Testis (tissue), 5 donors: ENCODE measurements at places on chromosomes 6 and 20.

DNA sequence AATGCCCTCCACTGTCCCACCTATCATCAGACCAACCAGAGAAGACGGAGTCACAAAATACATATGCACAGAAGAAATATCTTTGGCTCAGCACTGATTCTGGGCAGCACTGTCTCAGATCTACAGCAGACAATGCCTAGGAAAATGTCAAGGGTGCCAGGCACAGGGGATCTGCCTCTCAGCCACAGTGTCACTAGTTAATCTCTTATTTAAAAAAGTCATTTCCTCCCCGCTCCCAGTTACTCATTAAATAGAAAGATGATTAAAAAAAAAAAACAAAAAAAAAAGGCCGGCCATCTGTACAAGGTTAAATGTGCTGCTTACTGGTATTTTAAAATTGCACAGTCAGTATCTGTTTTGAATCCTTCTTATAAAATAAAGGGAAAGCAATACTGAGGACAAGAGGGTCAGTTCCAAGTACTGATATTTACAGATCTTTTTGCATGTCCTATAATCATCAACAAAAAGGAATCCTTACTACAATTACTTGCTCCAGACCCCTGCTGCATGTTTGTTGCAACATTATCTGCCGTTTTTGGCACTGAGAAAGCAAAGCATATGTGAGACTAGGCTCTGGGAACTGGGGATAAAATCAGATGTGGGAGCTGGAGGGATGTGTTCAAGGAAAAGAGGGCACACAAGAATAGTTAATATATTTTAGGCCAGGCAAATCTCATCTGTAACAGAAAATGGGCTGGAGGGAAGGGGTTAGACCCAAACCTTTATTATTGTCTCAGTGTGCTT, 299.3 kb downstream of the KIF16B start:
- DNase-seq = no peak

DNA sequence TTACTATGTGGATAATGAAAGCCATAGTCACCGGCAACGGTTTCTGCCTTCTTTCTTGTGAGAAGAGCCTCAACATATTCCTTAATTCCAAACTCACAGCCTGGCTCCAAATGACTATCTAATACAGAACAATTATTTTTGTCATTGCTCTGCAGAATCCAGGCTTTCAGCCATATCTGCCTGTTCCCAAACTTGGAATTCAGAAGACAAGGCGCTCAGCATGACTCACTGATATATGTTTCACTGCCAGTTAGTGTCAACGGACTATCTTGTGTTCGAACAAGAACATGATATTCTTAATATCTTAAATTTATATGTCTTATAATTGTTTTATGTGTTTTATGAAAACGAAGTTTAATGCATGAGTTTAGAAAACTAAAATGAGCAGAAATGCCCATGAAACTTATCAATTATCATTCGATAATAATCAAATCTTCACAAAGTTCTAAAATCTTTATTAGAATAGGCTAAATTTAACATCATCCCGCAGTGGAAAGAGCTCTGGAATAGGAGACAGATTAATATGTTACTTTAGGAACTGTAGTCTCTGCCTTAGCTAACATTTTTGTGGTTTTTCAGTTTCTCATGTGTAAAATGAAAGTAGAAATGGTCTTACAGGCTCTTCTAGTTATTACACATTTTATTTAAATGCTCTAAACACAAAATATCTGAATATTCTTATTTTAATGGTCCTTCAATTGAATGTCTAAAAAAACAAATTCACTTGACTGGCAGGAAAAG, 669.3 kb upstream of the GJE1 start:
- peak; percentile 21 for DNase-seq

GRCh38 chr6:139967497-139967896, 593.0 kb upstream of the CITED2 start:
- no peak for DNase-seq

DNA sequence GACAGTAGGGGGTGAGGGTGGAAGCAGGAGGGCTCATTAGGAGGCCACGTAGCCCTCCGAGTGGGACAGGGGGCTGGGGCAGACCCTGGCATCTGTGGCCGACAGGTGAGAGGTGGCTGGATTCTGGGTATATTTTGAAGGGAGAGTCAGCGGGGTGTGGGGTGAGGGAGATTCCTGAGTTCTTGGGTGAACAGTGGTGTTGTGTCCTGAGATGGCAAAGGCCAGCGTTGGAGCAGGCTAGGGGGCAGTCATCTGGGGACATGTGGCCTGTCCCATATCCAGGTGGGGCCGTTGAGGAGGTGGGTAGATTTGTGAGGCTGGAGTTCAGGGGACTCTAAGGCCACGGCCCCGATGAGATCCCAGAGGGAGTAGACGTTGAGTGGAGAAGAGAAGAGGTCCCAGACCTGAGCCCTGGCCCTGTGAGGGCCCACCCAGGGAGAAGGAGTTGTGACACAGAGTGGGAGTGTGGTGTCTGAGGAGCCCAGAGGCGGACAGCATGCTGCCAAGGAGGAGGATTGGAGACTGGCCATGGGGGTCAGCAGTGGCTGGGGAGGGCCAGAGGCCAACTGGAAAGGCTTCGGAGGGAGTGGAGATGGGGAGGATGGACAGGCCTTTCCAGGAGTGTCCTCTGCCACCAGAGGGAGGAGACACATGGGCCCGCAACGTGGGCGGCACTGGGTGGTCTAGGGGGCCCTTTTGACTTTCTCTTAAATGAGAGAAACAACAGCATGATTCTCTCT, 19.6 kb downstream of the PACSIN1 start:
- no peak for DNase-seq

DNA sequence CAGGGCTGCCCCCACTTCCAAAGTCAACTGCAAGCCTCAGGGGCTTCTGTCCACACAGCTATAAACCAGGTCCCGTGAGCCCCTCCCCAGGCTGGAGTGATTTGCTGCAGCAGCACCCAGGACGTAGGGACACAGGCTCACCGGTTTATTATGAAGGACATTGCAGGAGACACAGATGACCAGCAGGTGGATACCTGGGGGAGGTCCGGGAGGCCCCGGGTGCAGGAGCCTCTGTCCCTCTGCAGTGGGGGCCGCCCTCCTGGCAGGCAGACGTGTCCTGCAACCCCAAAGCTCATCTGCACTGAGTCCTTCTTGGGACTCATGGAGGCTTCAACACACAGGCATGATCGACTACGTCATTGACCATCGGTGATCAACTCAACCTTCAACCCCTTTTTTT, 14.5 kb upstream of the NTSR1 start:
- no peak for DNase-seq

DNA sequence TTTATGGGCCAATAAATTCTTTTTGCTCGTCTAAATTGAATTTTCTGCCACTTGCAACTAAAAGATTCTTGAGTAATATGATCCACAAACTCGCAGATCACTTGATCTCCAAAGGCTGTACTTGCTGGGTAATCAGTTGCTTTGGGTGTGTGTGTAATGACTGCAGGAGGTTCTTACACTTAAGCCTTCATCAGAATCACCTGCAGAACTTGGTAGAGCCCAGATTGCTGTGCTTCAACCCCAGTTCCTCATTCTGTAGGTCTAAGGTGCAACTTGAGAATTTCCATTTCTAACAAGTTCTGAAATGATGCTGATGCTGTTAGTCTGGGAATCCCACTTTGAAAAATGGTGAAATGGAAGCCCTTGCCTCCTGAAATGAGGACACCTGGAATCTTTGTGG, 12.9 kb upstream of the FKBP1A start:
- DNase-seq = no peak

DNA sequence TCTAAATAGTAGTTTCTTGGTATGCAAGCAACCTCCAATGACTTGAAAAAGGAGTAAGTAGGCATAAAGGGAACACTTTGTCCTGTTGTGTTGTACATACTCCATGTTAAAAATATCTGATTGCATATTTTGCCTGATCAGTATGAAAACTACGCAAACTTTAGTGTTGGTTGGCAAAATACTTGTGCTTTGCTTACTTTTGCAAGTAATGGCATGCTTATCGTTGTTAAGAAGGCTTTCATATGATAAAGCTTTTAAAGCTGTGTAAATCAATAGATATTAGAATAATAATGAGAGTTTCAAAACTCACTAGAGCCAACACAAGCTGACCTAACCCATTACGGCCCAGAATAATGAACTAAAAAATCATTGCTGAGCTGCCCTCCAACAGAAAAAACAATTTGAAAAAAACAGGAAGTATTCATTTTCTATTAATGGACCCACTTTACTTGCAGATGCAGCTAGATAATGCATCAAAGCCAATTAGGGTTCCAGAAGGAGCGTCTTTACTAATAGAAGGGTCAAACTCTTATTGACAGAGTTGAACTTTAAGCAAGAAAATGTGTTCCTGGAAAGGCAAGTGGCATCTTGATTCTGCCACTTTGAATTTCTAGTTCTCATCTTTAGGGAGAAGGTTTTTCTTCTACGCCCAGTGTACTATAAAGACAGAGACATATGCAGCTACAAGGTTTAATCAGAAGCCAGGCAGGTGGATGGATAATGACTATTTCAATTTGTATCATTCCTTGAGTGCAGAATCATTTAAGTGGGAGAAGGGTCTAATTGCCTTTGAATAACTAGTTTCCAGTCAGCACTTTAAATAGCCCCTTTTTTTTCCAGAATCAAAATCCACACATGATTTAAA, 82.2 kb downstream of the SNAP25 start:
- no peak for DNase-seq

- DNase-seq = no peak
These were observed 226.0 kb downstream of the PREX1 start for GRCh38 chr20:48601798-48602197.

- no peak for DNase-seq
These were observed 275.7 kb downstream of the PAX1 start for GRCh38 chr20:21981179-21981578.

GRCh38 chr20:50528129-50528528, 17.9 kb downstream of the PTPN1 start:
- no peak for DNase-seq

DNA sequence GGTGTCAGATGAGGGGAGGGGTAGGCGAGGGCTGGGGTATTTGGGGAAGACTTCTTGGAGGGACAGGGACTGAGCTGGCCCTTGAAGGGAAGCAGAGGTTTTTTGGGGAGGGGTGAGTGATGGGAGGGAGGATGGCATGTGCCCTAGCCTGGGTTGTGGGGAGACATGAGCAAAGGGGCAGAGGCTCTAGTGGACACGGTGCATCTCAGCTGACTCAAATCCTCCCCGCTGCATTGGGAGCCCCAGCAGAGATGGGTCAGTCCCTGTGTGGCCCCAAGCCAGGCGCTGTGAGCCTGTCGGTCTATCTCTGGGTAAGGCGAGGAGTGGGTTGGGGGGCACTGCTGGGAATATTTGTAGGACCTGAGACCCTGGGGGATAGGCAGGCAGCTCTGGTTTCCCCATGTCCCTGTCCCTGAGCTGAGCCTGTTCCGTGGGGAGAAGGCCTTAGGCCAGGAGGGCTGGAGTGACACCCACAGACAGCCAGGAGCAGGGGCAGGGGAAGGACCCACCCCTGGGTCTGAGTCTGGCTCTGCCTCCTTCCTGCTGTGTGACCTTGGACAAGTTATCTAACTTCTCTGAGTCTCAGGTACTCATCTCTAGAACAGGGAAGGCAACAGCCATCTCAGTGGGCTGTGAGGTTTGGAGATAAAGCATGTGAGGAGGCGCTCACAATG, 36.0 kb downstream of the SPDEF start:
- DNase-seq = no peak

DNA sequence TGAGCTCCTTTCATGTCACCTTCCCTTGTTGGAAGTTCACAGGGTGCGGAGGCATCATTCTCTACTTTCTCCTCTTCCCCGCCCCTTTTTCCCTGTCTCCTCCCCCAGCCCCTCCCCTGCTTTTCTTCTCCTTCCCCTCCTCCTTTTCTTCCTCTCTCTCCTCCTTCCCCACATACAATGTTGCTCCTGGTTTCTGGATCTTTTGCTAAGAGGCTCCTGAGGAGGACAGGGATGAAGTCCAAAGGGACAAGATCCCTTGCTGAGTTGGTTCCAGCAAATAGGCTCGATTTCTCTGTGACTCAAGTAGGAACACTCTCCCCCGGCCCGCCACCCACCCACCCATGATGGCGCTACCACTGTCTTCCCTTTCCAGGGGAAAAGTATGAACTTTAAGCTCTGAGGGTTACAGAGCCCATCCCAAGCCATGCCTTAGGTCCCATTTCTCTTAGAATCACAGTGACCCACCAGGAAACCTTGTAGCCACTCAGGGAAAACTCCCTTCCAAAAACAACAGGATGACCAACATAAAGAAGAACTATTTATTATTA, 852 bp upstream of the TFEB start:
- DNase-seq = no peak

DNA sequence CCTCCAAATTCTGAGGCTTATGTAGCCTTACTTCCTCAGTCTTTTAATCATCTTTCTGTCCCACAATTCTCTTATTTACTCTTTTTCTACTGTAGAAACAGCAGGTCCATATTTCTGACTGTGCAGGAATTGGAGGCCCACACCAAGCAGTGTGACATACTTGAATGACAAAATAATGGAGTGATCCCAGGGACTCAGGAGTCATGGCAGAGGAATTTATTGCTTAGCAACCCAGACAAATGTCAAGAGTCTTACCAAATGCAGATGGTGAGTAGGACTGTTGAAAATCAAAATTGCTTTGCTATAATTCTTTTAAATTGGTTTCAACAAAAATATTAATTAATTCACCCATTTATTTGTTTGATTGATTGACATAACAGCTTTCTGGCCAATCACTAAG, 59.9 kb downstream of the HTR1B start:
- DNase-seq = no peak

GRCh38 chr6:73802366-73802765, 106.4 kb downstream of the CD109 start:
- DNase-seq = no peak

DNA sequence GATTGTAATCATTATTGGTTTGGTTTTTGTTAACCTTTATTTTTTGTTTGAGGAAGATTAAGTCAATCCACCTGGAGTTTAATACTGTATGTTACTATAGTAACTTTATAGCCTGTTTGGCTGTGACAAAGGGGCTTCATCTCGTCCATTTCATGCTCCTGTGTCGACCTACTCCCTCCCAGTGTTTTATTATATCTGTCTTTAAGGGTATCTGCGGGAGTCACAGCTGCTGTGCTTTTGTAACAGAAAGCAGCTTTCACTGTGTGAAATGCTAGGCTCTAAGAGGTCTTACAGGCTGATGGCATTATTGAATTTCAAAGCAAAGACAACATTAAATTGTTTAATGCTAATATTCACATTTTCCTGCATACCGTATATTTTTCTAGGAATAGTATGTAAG, 698.0 kb upstream of the POU3F2 start:
- no peak for DNase-seq

DNA sequence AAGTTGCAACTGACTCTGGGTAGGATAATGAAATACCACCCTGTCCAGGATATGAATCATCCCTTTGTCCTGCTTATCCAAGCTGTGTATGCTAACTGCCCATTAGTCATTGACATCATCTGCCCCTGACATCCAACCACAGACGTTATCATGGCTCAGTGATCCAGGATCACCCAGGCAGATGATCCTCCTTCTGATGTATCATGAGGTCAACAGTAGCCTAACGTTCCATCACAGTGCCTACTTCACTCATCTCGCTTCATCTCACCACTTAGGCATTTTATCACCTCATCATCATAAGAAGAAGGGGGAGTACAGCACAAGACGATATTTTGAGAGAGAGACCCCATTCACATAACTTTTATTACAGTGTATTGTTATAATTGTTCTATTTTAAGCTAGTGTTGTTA, 13.4 kb upstream of the BTN3A2 start:
- no peak for DNase-seq

GRCh38 chr6:1949538-1949937, 295.9 kb downstream of the GMDS start:
- DNase-seq = no peak

GRCh38 chr6:119331663-119332286, 17.8 kb downstream of the MAN1A1 start:
- no peak for DNase-seq

- no peak for DNase-seq
These were observed 82.2 kb downstream of the TIAM2 start for GRCh38 chr6:155077331-155077730.

GRCh38 chr6:56278171-56278591, 30.8 kb upstream of the COL21A1 start:
- no peak for DNase-seq
